Glomerular endothelial cell (primary cell): ENCODE measurements at places on chromosomes 4 and X.
A peak's percentile ranks its signal among the peaks of the same experiment; 100 is the strongest.

DNA sequence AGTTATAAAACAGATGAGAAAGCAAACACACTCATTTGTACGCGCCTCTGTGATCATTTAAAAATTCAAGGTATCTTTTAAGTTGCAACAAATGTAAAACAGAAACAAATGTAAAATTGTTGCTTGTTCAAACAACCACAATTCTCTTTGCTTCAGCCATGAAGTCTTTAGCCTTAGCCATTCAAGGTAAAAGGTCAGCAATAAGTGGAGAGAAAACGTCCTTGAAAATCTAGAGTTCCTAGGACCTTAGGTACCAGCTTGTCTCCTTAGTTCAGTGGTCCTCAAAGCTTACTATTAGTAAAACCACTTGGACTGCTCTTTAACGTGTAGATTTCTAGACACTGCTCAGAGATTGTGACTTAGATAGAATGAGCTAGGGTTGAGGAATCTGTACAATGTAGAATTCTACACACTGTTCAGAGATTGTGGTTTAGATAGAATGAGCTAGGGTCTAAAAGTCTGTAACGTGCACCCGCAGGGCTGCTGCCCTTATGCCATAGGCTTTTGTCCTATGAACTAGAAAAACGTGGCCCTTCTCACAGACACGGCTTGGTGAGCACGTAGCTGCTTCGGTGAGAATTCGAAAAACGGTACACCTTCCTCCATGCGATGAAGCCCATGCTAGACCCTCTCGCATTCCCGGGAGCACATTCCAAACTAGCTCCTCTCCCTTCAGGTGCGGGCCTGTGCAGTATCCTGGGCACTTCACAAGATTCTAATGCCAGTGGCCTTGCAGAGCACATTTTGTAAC is 1.7 kb downstream of the PLAC8 start:
- no peak for DNase-seq

DNA sequence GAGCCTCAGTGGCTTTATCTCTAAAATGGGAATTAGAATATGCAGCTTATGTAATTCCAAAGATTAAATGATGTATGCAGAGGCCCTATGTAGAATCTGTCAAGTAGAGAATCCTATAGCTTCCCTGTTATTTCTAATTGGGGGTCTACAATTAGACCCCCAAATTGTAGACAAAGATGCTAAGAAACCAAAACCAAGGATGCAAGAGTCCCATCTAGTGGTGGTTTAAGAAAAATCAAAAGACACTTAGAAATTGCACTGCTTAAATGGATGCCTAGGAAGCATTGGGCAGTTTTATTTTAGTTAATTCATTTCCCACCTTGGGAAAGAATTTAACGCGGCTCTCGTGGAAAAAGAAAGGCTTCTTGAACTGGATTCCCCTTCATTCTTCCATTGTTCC is 115.2 kb downstream of the GABRA2 start:
- DNase-seq, result no peak

DNA sequence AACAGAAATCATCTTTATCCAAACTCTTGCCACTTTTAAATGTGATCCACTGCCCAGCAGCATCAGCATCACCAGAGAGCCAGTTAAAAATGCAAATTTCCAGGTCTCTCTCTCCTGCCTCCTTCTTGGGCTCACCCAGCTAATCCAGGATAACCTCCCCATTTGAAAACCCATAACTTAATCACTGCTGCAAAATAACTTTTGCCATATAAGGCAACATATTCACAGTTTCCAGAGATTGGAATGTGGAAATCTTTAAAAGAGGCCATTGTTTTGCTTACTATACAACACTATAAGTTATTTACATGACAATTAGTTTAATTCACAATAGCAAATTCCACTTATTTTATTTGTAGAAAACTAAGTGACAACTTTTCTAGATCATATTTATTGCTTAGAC is 4.8 kb upstream of the EXOSC9 start:
- no peak for DNase-seq

- DNase-seq, result no peak
Observed at GRCh38 chrX:32392655-32393054, 818.7 kb downstream of the DMD start.

DNA sequence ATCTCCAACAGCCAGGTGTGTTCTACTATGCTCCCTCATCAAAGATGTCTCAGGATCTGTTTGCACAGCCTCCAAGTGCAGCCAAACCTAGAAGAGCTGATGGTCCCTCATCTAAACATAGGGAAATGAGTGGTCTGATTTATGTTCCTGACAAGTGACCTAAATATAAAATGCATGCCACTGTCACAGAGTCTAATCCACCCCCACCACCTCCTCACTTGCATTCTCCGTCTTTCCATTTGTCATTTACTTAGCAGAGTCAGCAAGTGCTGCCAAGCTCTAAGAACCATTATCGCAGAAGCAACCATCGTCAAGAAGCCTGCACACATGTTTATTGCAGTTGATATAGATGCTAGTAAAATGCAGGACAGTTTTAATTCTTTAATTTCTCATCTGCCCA is 33.1 kb upstream of the VCX3A start:
- no peak for DNase-seq

GRCh38 chrX:70664726-70665125 is 220.1 kb downstream of the DLG3 start:
- DNase-seq, result peak; percentile 4

GRCh38 chrX:78687586-78687985 is 28.5 kb upstream of the RTL3 start:
- no peak for DNase-seq
